G401 (cell line): ENCODE measurements at places on chromosomes 3 and 15. TPM values are rescaled to one million over a fixed set of nuclear protein-coding genes. Genes with fewer than 3 reads are reported as not detected.

- peak; percentile 47 for DNase-seq
Measured at GRCh38 chr15:53910236-53910849, 67.9 kb upstream of the UNC13C start.

The SGO1 gene
- 16.4 and 21.1 TPM in 2 replicates for total RNA-seq

DNA sequence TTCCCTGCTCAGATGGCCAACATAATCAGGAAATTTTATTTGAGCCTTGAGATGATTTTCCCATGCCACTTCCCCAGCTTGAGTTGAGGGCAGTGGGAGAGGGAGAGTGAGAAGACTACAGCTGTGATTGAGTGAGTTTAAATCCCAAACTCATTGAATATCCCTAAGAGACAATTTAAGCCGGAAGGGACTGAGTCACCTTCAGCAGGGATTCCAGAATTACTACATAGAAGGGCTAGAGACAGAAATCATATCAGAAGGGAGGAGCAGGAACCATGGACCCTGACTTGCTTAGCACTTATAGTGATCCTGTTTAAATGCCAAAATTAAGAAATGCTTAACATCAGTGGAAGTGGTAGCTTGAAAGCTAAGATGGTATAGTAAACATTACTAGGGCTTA lies 312.2 kb upstream of the SLCO3A1 start:
- DNase-seq, result no peak

DNA sequence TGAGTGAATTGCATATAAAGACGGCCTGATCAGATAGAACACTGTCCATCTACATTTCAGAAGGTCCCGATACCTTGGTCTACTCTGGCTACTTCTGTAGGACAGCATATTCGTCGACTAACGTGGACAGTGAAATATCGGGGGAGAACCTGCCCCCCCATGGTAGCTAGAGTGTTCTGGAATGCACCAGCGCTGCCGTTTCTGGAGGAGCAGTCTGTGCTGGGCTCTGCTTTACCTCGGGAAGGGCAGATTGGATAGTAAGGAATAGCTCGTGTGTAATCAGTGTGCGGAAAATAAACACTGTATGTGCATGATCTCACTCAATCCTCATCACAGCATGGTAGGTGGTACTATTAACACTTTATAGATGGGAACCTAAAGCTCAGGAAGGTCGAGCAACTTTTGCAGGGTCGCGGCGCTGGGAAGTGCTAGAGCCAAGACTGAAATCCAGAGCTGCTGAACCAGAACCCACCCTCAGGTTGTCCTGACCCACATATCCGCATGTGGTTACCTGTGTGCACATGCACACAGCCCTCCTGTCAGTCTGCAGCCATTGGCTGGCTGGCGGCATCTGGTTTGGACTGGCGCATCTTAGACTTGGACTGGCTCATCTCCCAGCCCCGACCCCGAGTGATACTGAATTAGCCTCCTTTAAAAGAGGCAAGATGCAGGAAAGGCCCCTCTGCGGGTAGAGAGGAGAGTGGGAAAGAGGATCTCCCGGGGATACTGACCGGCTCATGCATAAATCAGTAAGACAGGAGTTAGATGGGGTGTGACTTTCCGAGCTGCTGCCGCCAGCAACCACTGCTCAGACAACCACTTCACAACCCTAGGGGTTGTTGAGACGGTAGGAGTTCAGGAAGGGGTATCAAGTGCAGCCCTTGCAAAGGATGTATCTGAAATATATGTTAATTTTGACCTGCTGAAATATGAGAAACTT lies 155.0 kb upstream of the BHLHE40 start:
- no peak for DNase-seq

DNA sequence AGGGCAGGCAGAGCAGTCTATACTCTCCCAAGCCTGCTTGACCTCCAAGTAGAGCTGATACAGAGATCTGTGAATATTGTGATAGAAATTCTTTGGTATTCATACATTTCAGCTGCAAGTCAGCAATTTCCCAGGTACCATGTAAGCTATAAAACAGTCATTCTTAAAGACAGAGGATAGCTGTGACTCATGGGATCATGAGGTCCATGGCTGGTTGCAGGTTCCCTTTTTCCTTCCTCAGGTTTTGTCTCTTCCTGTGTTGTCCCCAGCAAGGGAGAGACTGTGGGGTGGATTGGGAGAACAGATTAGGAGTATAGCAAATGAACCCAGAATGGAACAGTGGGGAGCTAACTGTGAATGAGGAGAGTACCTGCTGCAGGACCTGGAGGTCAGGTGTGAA lies 5.4 kb upstream of the P4HTM start:
- no peak for DNase-seq

DNA sequence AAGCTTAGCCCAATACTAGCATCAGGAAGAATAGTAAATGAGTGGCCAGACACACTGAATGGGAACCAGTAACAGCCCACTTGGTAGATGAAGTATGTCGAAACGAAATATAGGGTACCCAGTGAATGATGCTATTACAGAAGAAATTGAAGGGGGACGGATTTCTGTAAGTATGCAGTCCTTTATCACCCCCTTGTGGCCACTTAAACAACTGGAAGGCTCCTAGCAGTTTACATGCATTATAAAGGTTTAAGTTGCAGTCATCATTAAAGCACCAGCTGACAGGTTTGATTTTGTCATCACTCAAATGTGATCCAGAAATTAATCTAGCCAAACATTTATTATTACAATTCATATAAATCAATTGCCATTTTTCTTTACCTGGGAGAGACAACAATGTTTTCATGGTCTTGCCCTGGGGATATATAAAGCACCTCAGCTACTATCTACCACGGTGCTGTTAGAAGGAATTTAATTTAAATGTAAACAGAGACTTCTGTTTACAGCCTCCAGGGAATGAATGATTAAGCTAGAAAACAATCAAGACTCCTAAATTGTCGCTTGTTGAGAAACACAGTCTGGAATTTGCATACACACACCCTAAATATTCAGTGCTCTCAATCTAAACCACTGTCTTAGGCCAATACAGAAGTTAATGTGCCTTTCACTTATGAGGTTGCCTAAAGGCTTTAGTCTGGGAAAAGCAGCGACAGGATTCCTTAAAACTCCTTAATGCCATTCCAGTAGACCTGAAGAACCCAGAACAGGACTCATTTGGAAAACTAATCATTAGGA lies 7.8 kb downstream of the EIF1B start:
- peak; percentile 83 for DNase-seq

DNA sequence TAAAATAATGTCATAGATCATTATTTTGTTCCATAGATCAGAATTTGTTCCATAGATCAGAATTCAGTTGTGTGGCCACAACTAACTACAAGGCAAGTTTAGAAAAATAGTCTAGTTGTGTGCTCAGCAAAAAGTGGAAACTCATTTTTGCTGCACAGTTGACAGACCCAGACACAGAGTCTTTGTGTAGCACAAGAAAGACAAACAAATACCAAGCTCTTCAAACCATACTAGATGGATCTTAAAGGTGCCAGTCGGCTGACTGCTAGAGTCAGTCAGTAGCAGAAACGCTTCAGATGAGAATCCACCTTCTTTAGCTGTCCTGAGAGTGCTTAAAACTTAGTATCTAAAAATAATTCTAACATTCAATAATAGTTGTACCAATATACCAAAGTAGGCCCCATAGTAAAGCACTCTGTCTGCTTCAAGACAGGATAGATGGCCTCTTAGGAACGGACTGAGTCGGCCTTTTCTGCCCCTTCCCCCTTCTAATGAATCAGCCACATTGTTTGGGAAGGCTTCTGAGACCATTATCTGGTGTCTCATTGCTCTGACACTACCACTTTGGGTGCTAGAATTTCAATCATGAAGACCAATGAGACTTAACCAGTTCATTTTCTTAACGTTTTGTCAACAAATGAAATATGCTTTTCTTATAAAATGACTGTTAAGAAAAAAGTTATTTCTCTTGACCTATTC lies 27.7 kb upstream of the SLC4A7 start:
- DNase-seq, result no peak

GRCh38 chr15:79990280-79990996 lies 19.4 kb upstream of the BCL2A1 start:
- DNase-seq, result no peak

DNA sequence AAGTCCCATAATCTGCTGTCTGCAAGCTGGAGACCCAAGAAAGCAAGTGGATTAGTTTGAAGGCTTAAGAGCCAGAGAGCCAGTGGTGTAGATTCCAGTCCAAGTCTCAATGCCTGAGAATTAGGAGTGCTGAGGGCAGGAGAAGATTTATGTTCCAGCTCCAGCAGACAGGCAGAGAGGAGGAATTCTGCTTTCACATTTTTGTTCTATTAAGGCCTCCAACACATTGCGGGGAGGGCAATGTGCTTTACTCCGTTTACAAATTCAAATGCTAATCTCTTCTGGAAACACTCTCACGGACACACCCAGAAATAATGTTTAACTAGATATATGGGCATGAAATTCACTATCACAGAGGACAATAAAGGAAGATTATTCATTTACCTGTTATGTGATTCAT lies 54.0 kb downstream of the DPH6 start:
- peak; percentile 27 for DNase-seq

DNA sequence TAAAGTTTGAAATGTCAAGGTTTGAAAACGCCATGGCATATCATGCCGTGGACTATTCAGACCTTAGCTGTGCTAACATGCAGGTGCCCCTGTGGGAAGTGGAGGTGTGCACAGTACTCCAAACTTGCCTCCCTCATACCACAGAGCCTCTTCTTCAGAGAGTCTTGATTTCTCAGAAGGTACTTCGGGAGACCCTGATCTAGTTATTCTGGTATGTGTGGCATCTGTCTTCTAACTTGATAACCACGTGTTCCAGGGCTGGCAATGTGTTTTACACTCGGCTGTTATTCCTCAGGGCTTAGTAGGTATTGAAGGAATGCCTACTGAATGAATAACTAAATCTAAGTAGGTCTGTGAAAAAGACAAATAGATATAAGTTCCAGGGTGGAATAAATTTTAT lies 309.9 kb downstream of the CLSTN2 start:
- no peak for DNase-seq
